ENCODE measurements at places on chromosomes 6 and 20.

DNA sequence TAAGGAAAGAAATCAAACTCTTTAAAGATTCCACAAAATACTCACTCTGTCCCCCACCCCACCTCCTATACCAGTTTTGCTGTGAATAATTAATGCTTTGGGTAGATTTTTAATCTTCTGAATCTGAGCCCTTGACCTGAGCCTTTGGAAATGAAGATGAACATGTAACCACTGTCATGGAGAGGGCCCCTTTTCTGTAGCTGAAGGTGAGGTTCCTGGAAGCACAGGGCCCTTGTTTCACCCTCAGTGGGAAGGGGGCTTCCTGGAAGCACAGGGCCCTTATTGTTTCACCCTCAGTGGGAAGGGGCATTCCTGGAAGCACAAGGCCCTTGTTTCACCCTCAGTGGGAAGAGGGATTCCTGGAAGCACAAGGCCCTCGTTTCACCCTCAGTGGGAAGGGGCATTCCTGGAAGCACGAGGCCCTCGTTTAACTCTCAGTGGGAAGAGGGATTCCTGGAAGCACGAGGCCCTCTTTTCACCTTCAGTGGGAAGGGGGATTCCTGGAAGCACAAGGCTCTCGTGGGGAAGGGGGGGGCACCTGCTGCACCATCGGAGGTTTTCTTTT lies 75.7 kb downstream of the DACT2 start:
- DNase-seq = no peak

- DNase-seq = no peak
These were observed 237.1 kb downstream of the UST start for GRCh38 chr6:148983966-148984365.

DNA sequence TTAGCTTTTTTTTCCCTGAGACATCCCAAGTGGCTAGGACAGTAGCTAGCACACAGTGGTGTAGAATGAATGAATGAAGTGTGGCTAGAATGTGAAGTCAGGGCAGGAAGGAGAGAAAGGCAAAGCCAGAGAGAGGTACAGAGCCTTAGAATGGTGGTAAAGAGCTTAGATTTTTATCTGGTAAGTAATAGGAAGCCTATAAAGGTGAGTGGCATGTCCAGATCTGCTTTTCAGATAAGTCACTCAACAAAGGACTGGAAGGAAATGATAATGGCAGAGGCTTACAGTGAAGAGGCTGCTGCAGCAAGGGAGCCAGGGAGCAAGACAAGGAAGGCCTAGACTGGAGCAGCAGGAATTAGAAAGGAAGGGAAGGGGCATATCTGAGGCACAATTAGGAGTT lies 96.0 kb upstream of the PRDM1 start:
- DNase-seq = peak; percentile 9

GRCh38 chr6:33344701-33345697 lies 27.5 kb upstream of the ZBTB22 start:
- peak; percentile 84 for DNase-seq

- no peak for DNase-seq
These were observed 64.4 kb downstream of the CD40 start for GRCh38 chr20:46182276-46183200.

- DNase-seq = no peak
These were observed 45.9 kb downstream of the CD164 start for GRCh38 chr6:109336221-109336961.

- DNase-seq = no peak
These were observed 53.0 kb upstream of the FUCA2 start for GRCh38 chr6:143564484-143565017.

GRCh38 chr6:113629975-113630737 lies 227.0 kb upstream of the MARCKS start:
- DNase-seq = no peak

DNA sequence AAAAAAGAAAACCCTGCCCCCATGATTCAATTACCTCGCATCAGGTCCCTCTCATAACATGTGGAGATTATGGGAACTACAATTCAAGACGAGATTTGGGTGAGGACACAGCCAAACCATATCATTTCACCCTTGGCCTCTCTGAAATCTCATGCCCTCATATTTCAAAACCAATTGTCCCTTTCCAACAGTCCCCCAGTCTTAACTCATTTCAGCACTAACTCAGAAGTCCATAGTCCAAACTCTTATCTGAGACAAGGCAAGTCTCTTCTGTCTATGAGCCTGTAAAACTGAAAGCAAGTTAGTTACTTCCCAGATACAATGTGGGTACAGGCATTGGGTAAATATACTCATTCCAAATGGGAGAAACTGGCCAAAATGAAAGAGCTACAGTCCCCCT lies 536.1 kb downstream of the MEI4 start:
- DNase-seq = no peak

DNA sequence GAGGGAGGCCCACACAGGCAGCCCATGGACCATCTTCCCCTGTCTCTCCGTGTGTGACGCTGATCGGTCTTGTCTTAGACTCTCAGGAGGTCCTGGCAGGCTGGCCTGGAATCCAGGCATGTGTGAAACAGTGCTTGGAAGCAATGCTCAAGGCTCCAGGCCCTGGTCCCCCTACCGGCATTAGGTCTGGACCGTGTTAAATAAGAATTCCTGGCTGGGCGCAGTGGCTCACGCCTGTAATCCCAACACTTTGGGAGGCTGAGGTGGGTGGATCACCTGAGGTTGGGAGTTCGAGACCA lies 13.0 kb downstream of the IP6K3 start:
- no peak for DNase-seq

- no peak for DNase-seq
These were observed 91.9 kb downstream of the RNGTT start for GRCh38 chr6:88871498-88871897.

DNA sequence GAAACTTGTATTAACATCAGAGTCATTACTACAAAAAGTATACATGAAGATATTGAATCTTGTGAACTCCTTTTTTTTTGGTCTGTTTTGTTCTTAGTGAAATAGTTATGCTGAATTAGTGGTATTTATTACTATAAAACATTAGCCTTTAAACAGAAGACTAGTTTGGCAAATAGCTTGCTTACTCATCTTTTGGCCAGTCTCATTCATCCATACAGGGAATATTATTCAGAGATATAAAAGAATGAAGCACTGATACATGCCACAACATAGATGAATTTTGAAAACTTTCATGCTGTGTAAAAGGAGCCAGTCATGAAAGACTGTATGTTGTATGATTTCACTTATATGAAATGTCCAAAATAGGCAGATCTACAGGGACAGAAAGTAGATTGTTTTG lies 205.9 kb downstream of the ZFAND3 start:
- no peak for DNase-seq

DNA sequence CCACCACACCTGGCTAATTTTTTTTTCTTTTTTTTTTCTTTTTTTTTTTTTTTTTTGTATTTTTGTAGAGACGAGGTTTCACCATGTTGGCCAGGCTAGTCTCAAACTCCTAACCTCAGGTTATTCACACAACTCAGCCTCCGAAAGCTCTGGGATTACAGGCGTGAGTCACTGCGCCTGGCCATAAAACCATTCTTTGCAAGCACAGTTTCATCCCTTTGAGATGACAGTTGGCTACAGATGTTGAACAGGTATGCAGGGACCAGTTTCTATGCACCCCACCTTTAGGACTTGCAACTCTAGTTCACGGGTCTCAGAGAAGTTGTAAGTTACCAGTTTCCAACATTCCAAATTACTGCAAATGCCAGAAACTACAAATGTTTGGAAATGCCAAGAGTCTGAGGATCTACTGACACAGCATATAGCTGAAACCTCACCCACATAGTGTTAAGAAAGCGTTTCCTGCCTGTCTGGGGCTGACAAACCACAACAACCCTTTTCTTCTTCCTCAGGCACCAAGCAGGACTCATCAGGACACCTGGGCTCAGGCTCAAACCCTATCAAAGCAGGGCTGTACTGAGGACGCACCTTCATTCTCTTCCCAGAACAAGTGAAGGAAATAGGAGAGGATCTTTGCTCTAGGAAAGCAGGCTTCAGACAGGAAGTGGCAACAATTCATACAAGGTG lies 22.9 kb downstream of the ARHGAP18 start:
- no peak for DNase-seq

GRCh38 chr6:62265906-62266525 lies 20.0 kb downstream of the KHDRBS2 start:
- no peak for DNase-seq
